EH (cell line): ENCODE measurements at places on chromosomes 7 and 10.

DNA sequence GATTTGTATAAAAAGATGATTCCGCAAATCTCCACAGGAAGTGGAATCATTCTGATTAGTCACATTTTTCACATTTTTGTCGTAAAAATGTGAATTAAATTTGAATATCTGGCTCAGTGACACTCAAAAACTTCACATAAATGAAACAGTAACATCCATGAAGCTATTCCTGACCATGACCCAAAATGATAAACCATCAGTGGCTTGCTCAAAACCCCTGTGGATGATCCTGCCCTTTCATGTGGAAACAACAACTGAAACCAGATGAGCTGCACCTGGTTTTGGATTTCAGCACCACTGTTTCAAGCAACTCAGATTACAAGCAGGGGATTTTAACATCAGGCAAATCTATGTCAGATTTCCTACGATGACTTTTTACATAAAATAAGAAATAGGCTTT, 80.3 kb downstream of the AMPH start:
- DNase-seq, result no peak

GRCh38 chr7:122329145-122329802, 24.7 kb upstream of the FEZF1 start:
- no peak for DNase-seq

GRCh38 chr10:92591550-92592022, 1.3 kb upstream of the KIF11 start:
- peak; percentile 92 for DNase-seq

- DNase-seq, result no peak
These were observed 289.3 kb upstream of the PODXL start for GRCh38 chr7:131845573-131846314.

GRCh38 chr7:77504951-77505350, 32.1 kb upstream of the PTPN12 start:
- DNase-seq, result no peak

DNA sequence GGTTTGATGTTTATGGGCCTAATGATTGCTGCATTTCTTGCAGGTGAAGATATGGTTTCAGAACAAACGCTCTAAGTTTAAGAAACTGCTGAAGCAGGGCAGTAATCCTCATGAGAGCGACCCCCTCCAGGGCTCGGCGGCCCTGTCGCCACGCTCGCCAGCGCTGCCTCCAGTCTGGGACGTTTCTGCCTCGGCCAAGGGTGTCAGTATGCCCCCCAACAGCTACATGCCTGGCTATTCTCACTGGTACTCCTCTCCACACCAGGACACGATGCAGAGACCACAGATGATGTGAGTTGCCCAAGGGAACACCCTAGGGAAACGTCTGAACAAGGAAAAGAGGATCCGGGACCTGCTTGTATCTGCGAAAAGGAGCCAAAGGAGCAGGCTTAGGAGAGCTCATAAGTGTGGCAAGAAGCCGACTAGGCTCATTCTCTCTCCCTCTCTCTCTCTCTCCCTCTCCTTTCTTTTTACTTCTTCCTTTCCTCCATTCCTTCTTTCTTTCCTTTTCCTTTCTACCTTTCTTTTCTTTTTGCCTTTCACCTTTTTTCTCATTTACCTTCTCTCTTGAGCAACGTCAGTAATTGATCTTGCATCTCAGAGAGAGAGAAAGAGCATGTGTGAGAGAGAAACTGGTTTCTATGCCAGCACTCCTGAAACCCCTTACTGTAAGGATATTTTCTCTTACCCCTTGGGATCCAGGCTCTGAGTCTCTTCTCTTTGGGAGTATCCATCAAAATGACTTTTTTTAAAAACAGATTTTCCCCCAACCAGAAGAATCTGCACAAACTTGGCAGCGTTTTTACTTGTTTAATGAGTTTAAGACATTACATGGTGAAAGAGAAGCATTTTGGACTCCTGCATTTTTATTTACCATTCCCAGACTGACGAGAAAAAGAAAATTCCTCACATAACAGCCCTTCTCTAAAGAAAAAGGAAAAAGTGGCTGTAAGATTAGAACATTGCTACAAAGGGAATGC, 4.7 kb downstream of the DLX6 start:
- DNase-seq, result no peak

DNA sequence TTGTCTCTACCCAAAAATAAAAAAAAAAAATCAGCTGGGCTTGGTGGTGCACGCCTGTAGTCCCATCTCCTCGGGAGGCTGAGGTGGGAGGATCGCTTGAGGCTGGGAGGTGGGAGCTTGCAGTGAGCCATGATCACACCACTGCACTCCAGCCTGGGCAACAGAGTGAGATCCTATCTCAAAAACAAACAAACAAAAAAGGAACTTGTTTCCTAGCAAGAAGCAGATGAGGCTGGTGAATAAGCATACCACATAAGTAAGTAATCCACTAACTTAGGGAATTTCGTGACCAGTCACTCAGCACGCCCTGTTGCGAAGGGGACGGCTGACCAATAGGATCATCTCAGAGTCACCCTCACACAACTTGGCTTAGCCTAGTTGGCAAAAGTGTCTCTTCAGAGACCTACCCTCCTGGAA, 64.6 kb downstream of the CUX1 start:
- DNase-seq, result peak; percentile 99

GRCh38 chr7:46948716-46949115, 633.2 kb downstream of the TNS3 start:
- DNase-seq, result no peak
